ENCODE measurements at places on chromosomes 5 and 9.

DNA sequence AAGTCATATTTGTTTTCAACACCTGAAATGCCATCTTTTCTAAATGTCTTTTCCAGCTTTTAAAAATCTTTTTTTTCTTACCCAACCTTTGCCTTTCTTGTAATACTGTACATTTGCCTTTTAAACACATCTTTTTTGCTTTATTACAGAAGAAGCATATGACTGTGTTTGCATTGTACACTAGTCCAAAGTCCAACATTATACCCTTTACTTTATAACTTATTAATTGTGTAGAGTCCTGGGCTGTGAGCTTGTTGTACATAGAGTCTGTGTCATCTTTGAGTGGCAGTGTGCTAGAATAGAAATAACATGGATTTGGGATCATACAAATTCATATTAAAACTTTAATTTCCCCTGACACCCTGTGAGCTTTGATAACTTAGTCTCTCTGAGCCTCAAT lies 23.7 kb downstream of the CWC27 start:
- DNase-seq: no peak

DNA sequence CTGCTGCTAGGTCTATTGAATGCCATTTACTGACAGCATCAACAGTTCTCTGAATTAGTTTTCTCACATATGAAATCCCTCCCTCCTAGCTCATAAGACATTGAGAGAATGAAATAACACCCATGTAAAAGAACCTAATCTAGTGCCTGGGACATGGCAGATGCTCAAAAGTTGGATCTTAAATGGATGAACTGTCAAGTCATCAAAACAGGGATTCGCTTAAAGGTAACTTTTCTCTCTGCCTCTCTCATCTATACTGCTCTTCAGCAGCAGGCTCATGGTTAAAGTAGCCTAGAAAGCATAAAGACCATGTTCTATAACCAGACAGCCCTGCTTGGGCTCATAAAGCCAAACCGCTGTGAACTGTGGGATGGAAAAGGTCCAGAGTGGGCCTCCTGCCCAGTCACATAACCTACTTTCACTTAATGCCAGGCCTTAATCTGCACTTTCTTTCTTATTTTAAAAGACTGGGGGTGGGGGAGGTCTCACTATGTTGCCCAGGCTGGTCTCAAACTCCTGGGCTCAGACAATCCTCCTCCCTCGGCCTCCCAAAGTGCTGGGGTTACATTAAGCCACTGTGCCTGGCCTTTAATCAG lies 3.7 kb downstream of the TMEM245 start:
- no peak for DNase-seq

GRCh38 chr9:130536701-130537107 lies 42.7 kb upstream of the FUBP3 start:
- no peak for DNase-seq

DNA sequence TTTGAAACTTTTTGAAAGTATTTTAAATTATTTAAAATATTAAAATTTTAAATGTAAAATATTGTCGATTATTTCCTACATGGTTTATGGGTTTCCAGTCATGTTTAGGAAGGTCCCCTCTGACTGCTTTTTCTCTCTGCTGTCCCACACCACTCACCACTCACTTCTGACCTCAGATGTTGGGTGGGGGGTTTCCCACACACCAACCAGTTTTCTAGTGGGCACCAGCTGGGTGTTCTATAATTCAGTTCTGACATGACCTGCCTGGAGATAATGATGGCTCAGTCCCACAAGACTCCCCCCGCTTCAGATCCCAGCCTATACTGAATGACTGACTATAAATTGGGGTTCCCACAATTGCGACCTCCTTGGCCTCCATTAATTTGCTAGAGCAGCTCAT lies 310.4 kb downstream of the GADD45G start:
- DNase-seq: no peak

- no peak for DNase-seq
These were observed 322.5 kb downstream of the CDK5RAP2 start for GRCh38 chr9:120257483-120257882.

DNA sequence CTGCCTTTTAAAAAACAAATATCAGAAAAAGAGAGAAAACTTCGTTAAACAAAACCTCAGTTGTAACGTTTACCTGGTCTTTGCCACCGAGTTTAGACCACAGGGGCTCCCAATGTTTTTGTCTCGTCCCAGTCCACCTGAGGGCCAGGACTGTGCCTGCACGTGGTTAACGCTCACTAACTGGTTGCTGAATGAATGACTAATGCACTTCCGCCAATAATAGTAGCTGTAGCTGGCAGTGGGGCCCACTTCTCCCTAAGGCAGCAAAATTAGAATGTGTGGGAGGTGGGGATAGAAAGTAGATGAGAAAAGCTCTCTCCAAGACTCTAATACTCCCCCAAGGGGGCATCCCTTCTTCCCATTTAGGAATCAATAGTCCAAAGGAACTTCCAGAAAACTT lies 29.1 kb upstream of the MED27 start:
- DNase-seq: no peak

DNA sequence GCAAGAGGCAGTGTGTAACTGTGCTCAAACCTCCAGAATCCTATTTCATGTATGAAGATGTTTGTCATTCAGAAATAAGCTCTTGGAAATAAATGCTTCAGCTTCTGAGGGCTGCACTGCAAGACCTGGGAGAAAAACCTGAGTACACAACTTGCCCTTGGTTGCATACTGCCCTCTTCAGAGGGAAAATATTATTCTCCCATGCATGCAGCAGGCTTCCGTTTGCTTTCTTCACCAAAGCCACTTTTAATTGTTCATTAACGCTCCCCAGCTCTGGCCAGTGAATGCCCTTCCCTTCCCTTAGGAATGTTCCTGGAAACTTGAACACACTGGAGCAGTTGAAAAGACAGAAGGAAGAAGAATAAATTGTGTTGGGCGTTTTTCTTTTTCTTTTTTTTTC lies 2.5 kb upstream of the WHRN start:
- no peak for DNase-seq

DNA sequence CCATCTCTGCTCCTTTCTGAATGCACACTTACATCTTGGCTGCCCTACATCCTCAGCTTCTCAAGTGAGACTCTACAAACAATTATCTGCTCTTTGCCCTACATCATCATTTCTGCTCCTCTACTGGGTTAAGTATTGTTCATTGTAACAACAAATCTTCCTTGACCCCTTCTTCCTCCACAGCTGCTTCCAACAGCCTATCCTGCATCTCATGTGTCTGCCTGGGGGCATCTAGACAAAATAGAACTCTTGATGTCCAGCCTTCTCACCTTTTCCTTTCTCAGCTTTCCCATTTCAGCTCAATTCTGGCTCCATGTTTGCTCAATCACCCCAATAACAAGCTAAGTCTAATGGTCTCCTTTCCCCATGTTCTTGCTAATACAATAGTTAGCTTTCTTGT lies 509.8 kb downstream of the DIRAS2 start:
- no peak for DNase-seq

DNA sequence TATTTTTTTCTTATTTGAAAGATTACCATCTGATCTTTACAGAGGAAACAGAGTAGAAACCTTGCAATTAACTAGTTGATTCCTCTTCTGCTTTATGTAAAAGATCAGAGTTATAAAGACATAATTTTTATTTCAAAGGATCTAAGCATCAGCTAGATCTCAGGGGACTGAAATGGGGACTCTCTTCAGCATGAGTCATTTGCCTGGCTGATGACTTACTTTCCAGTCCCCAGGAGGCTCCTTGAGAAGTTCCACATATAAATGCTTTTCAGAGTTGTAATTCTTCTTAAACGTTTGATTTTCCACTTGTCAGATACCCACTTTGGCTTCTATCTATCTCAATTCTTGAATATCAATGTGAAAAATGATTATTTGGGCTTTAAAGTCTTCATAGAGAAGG lies 389.4 kb downstream of the RAB3C start:
- DNase-seq: no peak

- DNase-seq: no peak
These were observed 1378.5 kb upstream of the NUDT12 start for GRCh38 chr5:104941030-104941645.

GRCh38 chr9:111917201-111917600 lies 20.6 kb downstream of the UGCG start:
- no peak for DNase-seq

- no peak for DNase-seq
These were observed 106.6 kb upstream of the ANKRD55 start for GRCh38 chr5:56339732-56340131.

DNA sequence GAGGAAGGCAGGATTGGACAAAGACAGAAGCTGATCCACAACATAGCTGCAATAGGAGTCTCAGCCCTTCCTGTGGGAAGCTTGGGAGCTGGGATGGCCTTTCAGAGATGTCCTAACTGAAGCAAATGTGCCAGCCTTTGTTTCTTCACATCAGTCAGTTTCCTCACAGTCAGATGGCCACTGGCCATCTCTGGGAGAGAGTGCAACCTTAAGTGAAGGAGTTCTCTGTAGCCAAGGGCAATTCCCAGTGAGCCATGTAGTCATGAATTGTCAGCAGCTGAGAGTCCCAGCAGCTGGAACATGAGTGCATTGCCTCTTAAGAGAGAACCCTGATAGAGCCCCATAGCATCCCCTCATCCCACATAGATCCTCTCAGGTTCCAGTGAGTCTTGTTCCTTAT lies 89.1 kb upstream of the LIFR start:
- no peak for DNase-seq

GRCh38 chr5:107538805-107539445 lies 131.8 kb downstream of the EFNA5 start:
- no peak for DNase-seq

- peak; percentile 78 for DNase-seq
These were observed 14.0 kb upstream of the TCF7 start for GRCh38 chr5:134100283-134101091.

GRCh38 chr9:35816708-35817107 lies 1.9 kb upstream of the HINT2 start:
- no peak for DNase-seq

- no peak for DNase-seq
These were observed 86.7 kb upstream of the ALDH1A1 start for GRCh38 chr9:73039271-73040263.

- no peak for DNase-seq
These were observed 3.8 kb downstream of the EGR1 start for GRCh38 chr5:138468966-138469539.

GRCh38 chr5:72010430-72010829 lies 96.8 kb upstream of the MAP1B start:
- no peak for DNase-seq

- DNase-seq: peak; percentile 39
These were observed 103.4 kb downstream of the MED10 start for GRCh38 chr5:6274846-6275543.

GRCh38 chr5:8184455-8185063 lies 315.6 kb downstream of the MTRR start:
- peak; percentile 4 for DNase-seq

DNA sequence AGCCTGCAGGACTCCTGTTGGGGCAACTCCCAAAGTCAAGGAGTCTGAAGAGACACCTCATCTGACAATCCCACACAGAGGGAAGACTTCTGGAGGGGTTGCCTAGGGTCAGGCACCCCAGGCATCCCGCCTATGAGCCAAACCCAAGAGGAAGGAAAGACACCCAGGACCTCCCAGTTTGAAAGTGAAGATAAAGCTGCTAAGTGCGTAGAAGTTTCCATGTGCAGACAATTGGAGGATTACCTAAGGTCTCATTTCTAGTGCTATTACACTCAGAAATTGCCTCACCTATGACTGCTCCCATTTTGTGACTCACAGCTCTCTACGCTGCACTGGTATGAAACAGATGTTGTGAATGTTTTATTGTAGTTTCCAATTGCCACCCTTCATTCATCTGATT lies 322.9 kb downstream of the SLIT3 start:
- DNase-seq: no peak

GRCh38 chr5:892394-893136 lies at the start of the genes BRD9 and TRIP13:
BRD9 (minus strand) TSS chr5:892801; CDS start chr5:892657, 144 bp downstream.
TRIP13 (plus strand) TSS chr5:892884; CDS start chr5:892999, 115 bp downstream.
- DNase-seq: no peak

GRCh38 chr9:17694336-17694735 lies 115.5 kb downstream of the SH3GL2 start:
- DNase-seq: no peak

- DNase-seq: peak; percentile 12
These were observed 46.7 kb upstream of the UBQLN1 start for GRCh38 chr9:83754383-83754977.

DNA sequence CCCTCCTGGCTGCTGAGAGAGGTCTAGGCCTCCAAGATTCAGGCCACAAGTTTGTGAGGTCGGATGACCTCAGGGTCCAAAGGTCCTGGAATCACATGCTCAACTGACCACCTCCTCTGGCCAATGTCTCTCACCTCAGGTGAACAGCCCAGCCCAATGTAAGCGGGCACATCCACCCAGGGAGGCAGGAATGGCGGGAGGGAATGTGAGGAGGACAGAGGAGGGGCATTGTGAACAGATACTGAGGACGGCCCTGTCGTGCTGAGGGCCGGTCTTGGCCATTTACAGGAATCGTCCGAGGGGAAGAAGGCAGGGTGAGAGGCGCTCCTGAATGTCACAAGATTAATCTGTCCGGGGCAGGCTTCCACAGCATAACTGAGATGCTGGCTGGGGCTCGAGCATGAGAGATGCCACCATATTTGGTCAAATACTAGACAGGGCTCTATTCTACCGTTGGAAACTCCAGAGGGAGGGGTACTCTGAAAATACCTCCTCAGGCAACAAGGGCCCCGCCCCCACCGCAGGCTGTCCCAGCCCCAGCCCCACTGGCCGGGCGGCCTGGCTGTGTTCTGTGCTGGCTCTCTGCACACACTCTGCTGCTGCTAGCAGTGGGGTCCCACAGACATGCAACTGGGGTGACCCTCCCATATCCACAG lies 1.5 kb upstream of the IL17B start:
- no peak for DNase-seq

GRCh38 chr5:27462936-27463335 lies 424.6 kb upstream of the CDH9 start:
- DNase-seq: no peak

DNA sequence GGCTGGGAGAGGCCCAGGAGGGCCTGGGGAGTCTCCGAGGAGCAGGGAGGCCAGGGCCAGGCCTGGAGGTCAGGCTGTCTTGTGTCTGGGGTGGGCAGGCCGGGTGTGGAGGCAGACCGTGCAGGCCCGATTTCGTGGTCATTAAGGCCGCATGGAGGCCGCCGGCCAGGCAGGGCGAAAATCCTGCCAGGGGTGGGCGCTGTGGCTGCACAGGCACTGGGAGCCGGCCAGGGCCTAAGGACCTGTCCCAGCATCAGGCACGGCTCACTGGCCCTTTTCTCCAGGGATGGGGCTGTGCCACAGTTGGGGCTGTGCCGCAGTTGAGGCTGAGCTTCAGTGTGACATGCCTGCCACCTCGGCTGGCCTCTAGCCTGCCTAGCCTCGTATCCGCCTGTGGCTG lies 35.9 kb downstream of the ASS1 start:
- DNase-seq: no peak

DNA sequence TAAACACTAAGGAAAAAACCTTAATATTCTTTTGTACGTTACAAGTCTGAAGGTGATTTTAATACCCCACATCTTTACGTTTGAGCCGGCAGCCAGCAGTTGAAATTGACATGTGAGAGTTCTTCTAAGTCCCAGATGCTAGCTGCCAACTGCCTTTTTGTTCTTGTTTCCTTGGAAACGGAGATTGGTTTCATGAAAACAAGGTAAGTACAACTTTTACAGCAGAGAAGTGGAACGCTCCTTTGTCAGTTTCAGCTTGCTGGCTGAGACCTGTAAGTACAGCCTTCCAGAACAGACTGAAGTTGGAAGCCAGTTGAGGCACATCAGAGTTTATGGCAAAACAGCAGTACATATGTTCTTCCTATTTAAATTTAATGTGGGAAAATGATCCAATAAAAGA lies 1018.4 kb upstream of the ARRDC3 start:
- DNase-seq: no peak

All from GM12864 (cell line).